Parietal lobe (tissue), 2 donors: ENCODE measurements at places on chromosomes 7 and 10. TPM values are rescaled to one million over a fixed set of nuclear protein-coding genes. Genes with fewer than 3 reads are reported as not detected.

Gene LAMB1
- total RNA-seq, result 55.7 TPM

Gene C10orf90
- total RNA-seq, result 0.31 TPM

Gene TCERG1L
- total RNA-seq, result 1.3 TPM

Gene PANK1
- 36.0 TPM for total RNA-seq

Gene GPC2
- total RNA-seq, result 67.3 TPM

Gene MPP7
- total RNA-seq, result 2.2 TPM

Gene DNAH11
- 3.8 TPM for total RNA-seq

Gene SUN3
- total RNA-seq, result not detected

Gene KLLN
- total RNA-seq, result 0.63 TPM

Gene OR2A1
- total RNA-seq, result not detected

Gene TMEM130
- total RNA-seq, result 6.3 TPM

Gene FXYD4
- total RNA-seq, result not detected

Gene CSGALNACT2
- total RNA-seq, result 49.8 TPM

Gene FOXI2
- not detected for total RNA-seq

Gene PVRIG
- total RNA-seq, result not detected

Gene ELFN1
- total RNA-seq, result 11.0 TPM

Gene RPEL1
- total RNA-seq, result not detected

Gene PRLHR
- total RNA-seq, result 3.8 TPM

Gene ANXA8
- total RNA-seq, result not detected

Gene LRRTM3
- 19.1 TPM for total RNA-seq

Gene ABCF2
- total RNA-seq, result 27.9 TPM

Gene MKI67
- 8.5 TPM for total RNA-seq

Gene LBX1
- total RNA-seq, result not detected

Gene CLRN3
- total RNA-seq, result not detected

Gene ARHGAP22
- 5.0 TPM for total RNA-seq

Gene CPA4
- not detected for total RNA-seq

Gene ARMC3
- 3.8 TPM for total RNA-seq

Gene GBX1
- total RNA-seq, result not detected

Gene SCIN
- 2.8 TPM for total RNA-seq

Gene PLXNA4
- total RNA-seq, result 227 TPM

Gene ABCB1
- total RNA-seq, result 7.8 TPM

Gene MYO3A
- 8.5 TPM for total RNA-seq

Gene ENKUR
- total RNA-seq, result 4.4 TPM

Gene LRRD1
- total RNA-seq, result 3.8 TPM

Gene GPR26
- total RNA-seq, result 2.8 TPM

Gene FAM25A
- total RNA-seq, result not detected

Gene BICC1
- 4.7 TPM for total RNA-seq

Gene RBM20
- 2.5 TPM for total RNA-seq
